ENCODE measurements at places on chromosomes 5 and 9.

DNA sequence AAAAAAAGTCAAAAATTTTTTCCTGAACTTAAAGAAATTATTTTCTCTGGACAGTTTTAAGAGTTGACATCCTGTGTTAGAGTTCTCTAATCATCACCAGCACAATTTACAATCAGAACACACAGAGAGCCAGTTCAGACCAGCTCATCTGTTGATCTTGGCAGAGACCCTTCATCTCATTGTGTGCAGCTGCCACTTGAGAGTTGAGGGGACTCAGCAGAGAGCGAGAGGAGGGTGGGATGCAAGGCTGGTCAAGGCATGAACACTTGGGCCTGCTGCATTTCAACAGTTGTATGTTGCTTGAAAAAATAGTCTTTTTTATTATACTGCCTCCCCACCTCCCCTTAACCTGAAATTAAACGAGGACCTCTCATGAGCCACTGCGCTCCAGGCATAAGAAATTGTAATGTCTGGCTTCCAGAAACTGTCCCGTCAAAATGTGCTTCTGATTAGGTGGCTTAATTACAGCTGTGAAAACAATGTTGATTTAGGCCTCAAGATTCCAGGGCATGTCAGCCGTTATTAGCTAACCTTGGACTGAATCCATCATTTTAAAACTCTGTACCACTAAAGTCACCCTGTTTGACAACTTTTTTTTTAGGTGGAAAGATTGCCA is 383.6 kb downstream of the CCDC171 start:
- peak; percentile 31 for DNase-seq

DNA sequence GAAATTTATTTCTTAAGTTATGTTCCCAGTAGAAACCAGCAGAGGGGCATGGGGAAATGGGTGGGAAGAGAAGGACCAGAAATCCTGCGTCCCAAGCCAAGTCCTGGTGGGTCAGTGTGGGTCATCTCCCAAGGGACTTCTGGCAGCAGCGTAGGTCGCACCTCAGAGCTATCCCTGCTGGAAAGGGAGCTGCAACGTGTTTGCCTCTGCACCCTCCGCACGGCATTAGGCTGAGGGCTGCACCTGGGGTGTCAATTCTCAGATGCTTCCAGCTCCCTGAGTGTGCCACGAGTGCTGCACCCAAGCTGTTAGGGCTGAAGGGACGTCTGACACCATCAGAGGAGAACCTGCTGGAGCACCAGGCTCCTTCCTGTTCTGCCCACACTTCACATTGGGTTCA is 182.8 kb downstream of the CACNA1B start:
- no peak for DNase-seq

- DNase-seq: no peak
Measured at GRCh38 chr9:134136996-134137299, 1.1 kb downstream of the WDR5 start.

DNA sequence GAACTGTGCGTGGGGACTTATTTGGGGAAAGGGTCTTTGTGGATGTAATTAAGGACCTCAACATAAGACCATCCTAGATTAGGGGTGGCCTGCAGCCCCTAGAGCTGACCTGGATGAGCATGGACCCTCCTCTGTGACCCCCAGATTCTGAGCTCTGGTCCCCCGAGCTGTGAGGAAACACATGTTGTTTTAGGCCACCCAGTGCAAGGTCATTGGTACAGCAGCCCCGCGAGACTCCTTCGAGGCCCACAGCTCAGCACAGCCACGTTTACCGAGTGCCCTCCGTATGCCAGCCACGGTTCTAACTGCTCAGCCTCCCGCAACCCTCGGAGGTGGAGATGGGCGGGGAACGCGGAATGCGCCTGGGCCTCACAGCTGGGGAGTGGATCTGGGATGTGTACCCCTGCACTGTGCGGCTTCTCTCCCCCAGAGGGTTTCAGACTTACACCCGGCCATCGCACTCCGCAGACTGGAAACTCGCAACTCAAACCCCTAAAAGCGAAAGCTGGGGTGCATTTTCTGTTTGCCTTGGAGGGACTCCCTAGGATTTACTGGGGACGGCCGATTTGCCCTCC is 4.5 kb upstream of the GPSM1 start:
- no peak for DNase-seq

GRCh38 chr9:123684393-123685149 is 245.4 kb downstream of the DENND1A start:
- no peak for DNase-seq

All from AG09309 (cell line).